ENCODE measurements at places on chromosomes 16 and 17.

DNA sequence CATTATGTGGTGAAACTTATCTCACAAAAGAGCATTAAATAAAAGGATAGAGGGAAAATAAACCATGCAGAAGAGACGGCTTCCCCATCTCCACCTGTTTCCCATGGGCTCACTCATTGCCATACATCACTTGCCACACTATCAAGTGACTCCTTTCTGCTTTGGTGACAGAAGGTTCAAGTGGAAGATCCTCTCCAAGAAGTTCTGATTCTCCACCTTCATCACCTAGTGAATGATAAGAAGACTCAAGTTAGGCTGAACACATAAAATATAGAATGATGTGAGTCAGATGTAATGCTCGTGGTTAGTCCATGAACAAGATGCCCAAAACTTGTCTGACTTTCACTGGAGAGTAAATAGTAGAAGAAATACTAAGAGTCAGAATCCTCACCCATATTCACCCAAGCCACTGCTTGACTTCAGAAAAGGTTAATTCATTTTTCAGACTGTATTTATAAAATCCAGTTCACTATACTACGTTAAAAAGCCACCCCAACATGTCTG is 100.1 kb upstream of the TOB1 start:
- DNase-seq = no peak

GRCh38 chr17:44083250-44083849 is 12.8 kb downstream of the G6PC3 start:
- no peak for DNase-seq

DNA sequence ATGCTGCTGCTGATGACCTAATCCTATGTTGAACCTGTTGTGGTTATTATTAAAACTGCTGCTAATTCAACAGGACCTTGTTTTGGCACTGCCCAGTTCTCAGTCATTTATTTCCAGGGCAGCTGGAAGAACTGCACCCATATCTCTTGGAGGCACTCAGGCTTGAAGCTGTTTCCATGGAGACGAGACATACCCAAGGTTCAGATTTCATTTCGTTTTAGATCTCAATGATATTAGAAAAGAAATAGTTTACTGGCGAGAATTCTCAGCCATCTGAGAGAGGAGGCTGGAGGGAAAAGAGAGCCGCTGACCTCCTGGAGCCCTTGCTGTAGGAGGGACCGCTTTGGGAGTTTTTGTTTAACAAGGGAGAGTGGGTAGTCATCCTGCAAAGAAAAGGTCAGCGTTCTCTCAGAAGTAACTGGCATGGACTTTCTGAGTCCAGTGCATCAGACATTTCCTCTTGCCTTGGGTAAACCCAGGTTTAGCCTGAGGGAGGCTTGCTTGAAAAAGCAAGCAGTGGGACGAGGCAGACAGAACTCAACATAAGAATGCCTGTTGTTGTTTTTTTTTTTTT is 75.4 kb downstream of the YPEL2 start:
- DNase-seq = no peak

- peak; percentile 64 for DNase-seq
These were observed 29.7 kb upstream of the LGALS9 start for GRCh38 chr17:27601069-27601974.

All from central memory CD4-positive, alpha-beta T cell (primary cell).